CD8-positive, alpha-beta memory T cell (primary cell): ENCODE measurements at places on chromosomes 7 and 10. TPM values are rescaled to one million over a fixed set of nuclear protein-coding genes. Genes with fewer than 3 reads are reported as not detected.

Gene HEPACAM2
- total RNA-seq, result not detected

GRCh38 chr10:125084614-125085257 is 75.6 kb downstream of the CTBP2 start:
- DNase-seq, result no peak

DNA sequence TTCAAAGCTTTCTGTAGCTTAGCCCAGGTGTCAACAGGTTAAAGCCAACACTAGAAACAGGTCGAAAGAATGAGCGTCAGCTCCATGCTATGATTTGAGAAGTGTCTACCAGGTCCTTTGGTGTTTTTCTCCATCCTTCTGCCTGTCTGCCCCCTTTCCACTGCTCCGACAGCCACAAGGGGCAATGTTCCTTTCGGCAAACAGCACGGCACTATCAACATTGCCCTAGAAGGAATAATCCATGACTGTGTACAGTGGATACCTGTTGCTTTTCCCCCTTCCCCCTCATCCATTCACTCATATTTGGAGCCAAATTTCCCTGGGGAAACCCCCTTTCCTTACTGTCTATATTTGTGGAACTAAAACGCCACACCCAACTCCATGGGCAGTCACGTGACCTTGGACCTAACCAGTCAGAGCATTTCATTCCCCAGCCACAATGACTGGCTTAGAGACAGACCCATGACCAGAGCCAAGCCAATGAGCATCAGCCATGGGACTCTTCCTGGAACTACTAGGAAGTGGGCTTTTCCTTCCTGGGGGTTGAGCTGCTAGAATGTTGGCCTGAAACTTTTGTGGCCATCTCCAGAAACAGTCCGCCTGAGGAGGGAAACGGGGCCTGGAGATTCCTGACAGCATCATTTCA is 51.5 kb downstream of the AFAP1L2 start:
- no peak for DNase-seq

DNA sequence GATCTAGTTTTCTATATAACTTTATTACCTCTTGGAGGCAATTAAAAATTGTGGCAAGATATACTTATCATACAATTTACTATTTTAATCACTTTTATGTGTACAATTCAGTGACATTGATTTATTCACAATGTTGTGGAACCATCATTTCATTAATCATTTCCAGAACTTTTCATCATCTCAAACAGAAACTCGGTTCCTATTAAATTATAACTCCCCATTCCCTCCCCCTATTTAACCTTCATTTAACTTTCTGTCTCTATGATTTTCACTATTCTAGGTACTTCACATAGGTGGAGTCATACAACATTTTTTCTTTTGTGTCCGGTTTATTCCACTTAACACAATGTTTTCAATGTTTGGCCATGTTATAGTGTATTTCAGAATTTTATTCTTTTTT is 252.8 kb downstream of the REEP3 start:
- DNase-seq, result no peak

DNA sequence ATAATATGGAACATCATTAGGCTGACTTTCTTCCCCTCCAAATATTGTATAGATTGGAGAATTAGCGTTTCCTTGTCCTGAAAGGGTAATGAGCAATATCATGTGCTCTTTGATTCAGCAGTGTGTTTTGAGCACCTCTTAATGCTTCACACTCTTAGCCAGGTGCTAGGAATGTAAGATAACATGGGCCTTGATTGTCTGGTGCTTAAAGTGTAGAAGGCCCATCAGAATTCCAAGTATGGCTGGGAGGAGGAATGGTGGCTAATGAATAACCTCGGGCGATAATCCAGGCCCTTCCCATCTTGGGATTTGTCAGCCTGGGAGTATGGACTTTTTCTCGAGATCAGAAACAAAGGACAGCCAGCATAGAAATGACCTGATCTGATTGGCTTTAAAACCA is 8.6 kb downstream of the TSPAN13 start:
- DNase-seq, result no peak

DNA sequence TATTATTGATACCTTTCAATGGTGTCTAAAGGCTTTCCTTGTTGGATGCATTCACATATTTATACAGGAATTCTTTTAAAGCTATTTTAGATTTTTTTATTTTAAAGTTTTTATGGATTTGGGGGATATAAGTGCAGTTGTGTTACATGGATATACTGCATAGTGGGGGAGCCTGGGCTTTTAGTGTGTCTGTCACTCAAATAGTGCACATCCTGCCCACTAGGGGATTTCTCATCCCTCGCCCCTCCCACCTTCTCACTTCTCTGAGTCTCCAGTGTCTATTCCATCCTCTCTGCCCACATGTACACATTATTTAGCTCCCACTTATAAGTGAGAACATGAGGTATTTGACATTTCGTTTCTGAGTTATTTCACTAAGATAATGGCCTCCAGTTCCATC is 154.0 kb upstream of the MKI67 start:
- no peak for DNase-seq

DNA sequence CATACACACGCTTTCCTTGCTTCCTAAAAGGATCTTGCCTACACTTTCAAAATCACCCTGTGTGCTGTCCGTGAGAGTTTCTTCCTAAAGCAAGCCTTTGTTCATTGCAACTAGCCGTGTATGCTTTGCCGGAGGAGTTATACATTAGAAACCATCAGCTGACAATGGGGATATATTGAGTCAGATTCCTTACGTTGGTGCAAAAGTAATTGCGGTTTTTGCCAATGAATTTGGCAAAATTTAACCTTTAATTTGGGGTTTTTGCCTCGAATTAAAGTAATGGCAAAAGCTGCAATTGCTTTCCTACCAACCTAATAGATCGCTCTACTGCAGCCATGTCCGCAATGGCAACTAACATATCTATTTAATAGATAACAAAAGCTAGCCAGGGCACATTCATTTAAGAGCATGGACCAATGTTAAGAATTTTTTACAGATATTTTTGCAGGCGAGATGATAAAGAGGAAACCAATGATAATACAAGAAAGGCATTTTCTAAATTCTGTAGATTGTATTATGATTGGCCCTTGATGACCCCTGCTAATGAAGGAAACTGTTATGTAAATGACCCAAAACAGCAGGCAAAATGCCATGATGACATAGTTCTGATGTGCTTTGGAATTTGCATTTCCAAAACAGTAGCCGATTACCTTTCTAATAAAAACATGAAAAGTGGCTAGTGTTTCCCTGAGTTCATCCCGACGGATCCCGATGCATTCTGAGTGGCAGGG is 184.8 kb upstream of the NRP1 start:
- DNase-seq, result no peak

DNA sequence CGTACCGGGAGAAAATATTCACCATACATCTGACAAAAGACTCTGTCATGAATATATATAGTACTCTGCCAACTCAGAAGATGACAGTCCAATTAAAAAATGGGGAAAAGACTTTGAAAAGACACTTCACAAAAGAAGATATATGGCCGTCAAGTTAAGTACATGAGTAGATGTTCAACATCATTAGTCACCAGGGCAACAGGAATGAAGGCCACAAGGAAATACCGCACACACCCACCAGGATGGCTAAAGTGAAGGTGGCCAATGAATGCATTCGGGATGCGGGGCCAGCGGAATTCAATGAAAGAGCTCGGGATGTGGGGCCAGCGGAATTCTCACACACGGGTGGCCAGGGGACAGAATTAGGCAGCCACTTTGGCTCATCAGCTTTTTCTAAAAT is 42.2 kb downstream of the MAD1L1 start:
- no peak for DNase-seq

- DNase-seq, result no peak
Observed at GRCh38 chr10:103910442-103911012, 7.5 kb downstream of the STN1 start.
